ENCODE measurements at places on chromosomes 1 and 21.

DNA sequence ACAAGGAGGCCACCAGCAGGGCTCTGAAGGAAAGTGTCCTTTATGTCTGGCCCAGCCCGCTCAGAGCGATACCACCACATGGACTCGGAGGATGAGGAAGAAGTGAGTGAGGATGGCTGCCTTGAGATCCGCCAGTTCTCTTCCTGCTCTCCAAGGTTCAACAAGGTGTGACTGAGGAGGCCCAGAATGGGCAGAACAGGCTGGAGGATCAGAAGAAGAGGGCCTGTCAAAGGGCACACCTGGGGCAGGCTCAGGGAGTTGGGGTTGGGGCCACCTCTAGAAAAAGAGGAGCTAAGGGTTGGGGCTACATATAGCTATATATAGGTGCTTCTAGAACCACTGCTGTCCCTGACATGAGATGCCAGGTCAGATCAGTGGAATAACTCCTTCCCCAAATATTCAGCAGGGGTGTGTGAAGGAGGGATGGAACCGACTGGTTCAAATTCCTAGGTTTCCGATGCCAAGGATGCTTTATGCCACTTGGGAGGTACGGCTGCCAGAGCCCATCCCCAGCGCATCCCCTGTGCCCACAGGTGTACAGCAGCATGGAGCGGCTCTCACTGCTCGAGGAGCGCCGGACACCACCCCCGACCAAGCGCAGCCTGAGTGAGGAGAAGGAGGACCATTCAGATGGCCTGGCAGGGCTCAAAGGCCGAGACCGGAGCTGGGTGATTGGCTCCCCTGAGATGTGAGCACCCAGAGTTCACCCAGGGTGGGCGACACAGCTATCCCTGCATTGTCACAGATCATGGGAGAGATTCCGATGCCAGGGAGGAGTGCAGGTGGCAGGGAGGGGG lies 102.2 kb downstream of the PIK3R3 start:
- DNase-seq: no peak

DNA sequence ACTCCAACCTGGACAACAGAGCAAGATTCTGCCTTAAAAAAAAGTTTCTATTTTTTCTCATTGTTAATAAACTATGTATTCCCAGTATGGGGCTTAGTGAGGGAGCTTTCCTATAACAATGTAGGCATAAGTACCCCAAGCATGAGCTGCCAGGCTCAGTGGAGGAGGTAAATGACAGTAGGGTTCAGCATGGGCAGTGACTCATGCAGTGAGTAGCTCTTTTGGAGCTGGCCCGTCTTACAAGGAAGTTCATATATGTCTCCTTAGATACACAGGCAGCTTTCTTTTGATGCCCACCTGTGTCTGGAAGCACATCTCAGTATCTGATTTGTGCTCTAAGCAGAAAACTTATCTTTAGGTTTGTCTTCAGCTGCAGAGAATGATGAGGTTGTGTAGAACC lies 57.9 kb downstream of the ZNF678 start:
- DNase-seq: no peak

- no peak for DNase-seq
These were observed 73.4 kb upstream of the PPM1J start for GRCh38 chr1:112788561-112788960.

GRCh38 chr1:197222780-197223179 lies 45.3 kb upstream of the CRB1 start:
- no peak for DNase-seq

DNA sequence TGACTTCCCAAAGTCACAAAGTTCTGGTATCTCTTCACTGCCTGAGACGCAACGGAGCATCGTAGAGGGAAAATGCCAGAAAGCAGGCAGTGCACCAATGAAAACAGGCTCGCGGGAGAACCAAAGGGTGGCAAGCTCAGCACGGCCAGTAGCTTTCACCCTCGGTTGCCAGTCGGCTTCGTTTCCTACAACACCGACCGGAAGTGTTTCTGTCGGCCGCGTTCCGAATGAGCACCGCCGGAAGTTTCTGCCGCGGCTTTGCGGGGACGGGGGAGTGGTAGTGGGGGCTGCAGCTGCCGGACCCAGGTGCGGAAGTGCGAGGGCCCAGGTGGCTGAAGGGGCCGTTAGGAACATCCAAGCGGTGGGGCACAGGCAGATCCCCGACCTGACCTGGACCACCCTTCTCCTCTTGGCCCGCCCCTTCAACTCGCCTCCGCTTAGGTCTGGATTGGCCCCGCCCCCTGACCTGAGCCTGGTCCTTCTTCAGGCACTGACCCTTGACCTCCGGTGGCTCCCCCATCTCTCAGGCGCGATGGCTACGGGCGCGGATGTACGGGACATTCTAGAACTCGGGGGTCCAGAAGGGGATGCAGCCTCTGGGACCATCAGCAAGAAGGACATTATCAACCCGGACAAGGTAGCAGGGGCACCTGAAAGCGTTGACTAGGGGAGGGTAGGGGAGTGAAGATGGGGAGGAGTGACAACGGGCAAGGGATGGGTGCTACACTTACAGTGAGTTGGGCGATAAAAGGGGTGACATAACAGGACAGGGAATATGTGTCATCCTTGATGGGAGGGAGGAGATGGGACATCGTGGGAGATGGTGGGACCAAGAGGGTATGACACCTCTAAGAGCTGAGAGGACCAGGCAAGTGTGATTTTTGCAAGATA lies at the start of gene DMAP1:
TSS of gene DMAP1 (plus strand) at position 250 of the 891 bp plus-strand sequence. CDS start at position 533, 283 bp downstream.
- DNase-seq: peak; percentile 86

- DNase-seq: no peak
These were observed 350.8 kb upstream of the PTBP2 start for GRCh38 chr1:96370757-96371156.

- no peak for DNase-seq
These were observed 393.2 kb downstream of the RPS6KC1 start for GRCh38 chr1:213444224-213444623.

- DNase-seq: no peak
These were observed 79.1 kb upstream of the OLIG2 start for GRCh38 chr21:32946654-32947053.

Data from bone marrow (tissue), 2 donors.